ENCODE measurements at places on chromosomes 3 and 15. TPM values are rescaled to one million over a fixed set of nuclear protein-coding genes. Genes with fewer than 3 reads are reported as not detected.

Gene NAA80
- 24.0 TPM for polyA plus RNA-seq

Gene KLF15
- polyA plus RNA-seq, result 3.2 TPM

DNA sequence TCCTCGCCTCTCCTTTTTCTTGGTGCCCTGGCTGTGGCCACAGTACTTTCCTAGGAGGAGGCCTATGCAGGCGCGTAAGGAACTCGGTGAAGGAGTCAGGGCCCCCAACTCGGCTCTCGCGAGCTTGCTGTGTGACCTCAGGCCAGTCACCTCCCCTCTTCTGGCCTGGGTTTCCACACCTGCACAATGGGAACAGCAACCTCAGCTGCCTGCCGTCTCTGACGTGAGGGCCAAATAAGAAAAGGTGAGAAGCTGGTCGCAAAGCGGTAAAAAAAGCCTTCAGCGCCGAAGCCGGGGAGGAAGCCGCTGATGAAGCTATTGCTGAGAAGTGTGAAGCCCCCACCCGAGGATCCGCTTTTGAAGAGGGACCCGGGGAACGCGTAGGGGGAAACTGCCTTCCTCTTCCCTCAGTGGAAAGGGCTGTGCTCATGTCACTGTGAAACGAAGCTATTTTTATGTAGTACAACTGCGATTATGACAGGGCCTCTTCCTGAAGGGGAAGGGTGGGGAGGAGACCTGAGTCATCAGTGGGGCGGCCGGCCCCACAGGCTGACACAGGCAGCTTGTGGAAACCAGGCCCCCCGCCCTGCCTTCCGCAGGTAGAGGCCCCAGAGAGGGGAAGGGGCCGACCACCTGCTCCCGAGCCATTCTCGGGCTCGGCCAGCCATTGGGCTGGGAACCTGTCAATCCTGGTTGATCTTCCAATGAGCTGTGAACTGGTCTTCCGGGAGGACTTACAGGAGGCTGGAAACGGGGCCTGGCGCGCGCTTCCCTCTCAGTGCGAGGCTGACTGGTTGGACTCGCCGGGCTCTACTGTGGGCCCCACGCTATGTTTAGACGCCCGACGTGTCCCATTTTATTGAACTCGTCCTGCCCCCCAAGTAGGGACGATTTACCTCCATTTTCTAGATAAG lies 18.0 kb upstream of the ANKDD1A start:
- H3K27ac ChIP-seq, result peak overlapping the region; percentile 78
- peaks cover 26% of the 10 kb centered on the region for H3K4me1 ChIP-seq
- H3K36me3 ChIP-seq, result no peaks in the 10 kb centered on the region

Gene AGBL1
- polyA plus RNA-seq, result not detected

- no peak overlapping the region for H3K4me3 ChIP-seq
- no peaks in the 10 kb centered on the region for H3K36me3 ChIP-seq
- H3K27me3 ChIP-seq, result no peaks in the 10 kb centered on the region
- peaks cover 30% of the 10 kb centered on the region for H3K4me1 ChIP-seq
- DNase-seq, result no peak
Observed at GRCh38 chr3:9914559-9915253, 2.2 kb upstream of the IL17RC start.

- DNase-seq, result no peak
- no peaks in the 10 kb centered on the region for H3K4me1 ChIP-seq
- H3K27ac ChIP-seq, result no peak overlapping the region
- H3K4me3 ChIP-seq, result no peak overlapping the region
- H3K36me3 ChIP-seq, result no peaks in the 10 kb centered on the region
Observed at GRCh38 chr3:94402126-94402525, 339.3 kb downstream of the NSUN3 start.

Gene NME9
- 0.05 TPM for polyA plus RNA-seq

Gene BOC
- polyA plus RNA-seq, result not detected

DNA sequence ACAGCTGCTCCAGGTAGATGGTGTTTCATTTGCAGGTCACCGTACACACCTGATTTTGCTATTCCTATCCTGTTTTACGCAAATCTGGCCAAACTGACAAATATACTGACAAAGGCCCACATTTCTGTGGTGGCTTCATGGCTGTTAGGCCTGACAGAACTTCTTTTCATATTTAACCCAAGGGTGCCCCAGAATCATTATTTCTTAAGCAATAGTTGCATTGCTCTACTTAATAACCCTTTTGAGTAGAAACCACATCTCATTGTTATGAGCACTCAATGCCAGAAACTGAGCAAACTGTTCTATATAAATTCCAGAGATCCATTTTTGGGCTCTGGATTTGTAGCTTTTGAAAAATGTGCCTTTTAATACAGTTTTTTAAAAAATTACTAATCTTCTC lies 19.4 kb downstream of the ASTE1 start:
- no peak overlapping the region for H3K27ac ChIP-seq
- no peaks in the 10 kb centered on the region for H3K4me1 ChIP-seq
- H3K4me3 ChIP-seq, result no peak overlapping the region

- H3K27me3 ChIP-seq, result no peaks in the 10 kb centered on the region
- H3K36me3 ChIP-seq, result no peaks in the 10 kb centered on the region
- DNase-seq, result no peak
- no peak overlapping the region for H3K4me3 ChIP-seq
- no peak overlapping the region for H3K27ac ChIP-seq
Observed at GRCh38 chr3:56884387-56884786, 82.6 kb upstream of the ARHGEF3 start.

DNA sequence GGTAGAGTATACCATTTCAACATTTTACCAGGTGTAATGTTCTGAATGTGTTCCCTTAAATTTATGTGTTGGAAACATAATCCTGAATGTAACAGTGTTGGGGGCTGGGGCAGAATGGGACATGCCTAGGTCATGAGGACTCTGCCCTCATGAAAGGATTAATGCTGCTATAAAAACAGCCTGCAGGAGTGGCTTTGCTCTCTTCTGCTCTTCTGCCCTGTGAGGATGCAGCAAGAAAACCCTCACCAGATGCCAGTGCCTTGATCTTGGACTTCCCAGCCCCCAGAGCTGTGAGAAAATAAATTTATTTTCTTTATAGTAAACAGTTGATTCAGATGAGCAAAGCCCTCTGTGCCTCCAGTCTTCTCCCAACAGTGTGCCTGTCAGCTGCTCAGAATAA lies 326.0 kb upstream of the ONECUT1 start:
- no peaks in the 10 kb centered on the region for H3K4me1 ChIP-seq
- no peak overlapping the region for H3K4me3 ChIP-seq
- H3K36me3 ChIP-seq, result no peaks in the 10 kb centered on the region

GRCh38 chr3:62371720-62372591 lies 1.4 kb downstream of the FEZF2 start:
- DNase-seq, result no peak
- peaks cover 54% of the 10 kb centered on the region for H3K27me3 ChIP-seq
- H3K4me1 ChIP-seq, result no peaks in the 10 kb centered on the region
- H3K4me3 ChIP-seq, result no peak overlapping the region
- no peak overlapping the region for H3K27ac ChIP-seq
- no peaks in the 10 kb centered on the region for H3K36me3 ChIP-seq

GRCh38 chr3:187802928-187803259 lies 57.6 kb upstream of the BCL6 start:
- peaks cover 33% of the 10 kb centered on the region for H3K27me3 ChIP-seq
- no peaks in the 10 kb centered on the region for H3K4me1 ChIP-seq
- DNase-seq, result no peak

DNA sequence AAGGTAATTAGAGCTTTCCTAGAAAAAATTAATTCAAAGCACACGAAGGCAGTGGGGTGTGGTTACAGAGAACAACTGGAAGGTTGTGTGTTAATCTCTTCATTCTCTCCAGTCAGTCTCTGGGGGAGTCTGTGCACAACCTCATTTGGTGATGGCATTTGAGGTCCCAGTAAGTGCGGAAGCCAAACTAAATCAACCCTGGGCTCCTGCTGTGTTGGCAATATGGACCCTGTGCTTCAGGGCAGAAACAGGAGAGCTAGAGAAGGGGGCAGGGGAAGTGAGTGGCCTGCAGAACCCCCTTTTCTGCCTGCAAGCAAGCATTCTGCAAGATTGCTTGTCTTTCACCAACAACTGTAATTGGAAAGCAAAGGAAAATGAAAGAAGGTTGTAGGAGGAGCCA lies 195.9 kb upstream of the ST8SIA2 start:
- no peak overlapping the region for H3K4me3 ChIP-seq
- no peaks in the 10 kb centered on the region for H3K4me1 ChIP-seq
- DNase-seq, result no peak
- H3K27ac ChIP-seq, result no peak overlapping the region

DNA sequence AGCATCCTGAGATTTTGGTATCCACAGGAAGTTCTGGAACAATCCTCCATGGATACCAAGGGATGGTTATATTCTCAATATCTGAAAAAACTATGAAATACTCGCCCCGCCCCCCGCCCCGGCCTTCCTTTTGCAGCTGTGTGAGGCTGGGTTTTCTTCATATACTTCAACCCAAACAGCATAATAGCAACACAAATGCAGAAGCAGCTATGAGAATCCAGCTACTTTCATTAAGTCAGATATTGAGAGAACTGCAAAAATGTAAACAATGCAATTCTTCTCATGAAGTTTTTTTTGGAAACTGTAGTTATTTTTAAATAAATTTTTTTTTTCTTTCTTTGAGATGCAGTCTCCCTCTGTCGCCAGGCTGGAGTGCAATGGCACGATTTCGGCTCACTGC lies 10.9 kb upstream of the IDH2 start:
- DNase-seq, result no peak
- H3K4me3 ChIP-seq, result no peak overlapping the region
- no peak overlapping the region for H3K27ac ChIP-seq

Gene FAM81A
- not detected for polyA plus RNA-seq

DNA sequence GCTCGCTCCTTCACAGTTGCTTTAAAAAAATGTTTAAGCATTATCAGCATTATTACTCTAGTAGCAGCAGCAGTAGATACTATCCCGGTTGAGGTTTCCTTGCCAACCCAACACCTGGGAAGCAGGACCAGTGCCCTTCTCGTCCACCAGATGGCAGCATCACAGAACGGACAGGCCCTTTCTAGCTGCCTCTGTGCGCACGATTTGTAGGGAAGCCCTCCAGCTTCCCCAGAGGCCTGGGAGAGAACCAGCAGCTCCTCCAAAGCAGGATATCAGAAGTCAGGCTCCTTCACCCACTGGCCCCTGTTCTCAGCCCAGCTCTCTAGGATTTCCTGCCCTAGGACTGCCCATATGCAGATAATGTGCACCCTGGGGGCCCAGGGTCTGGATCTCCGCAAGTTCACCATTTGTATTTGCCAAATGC lies 16.8 kb upstream of the ESYT3 start:
- DNase-seq, result peak; percentile 67
- no peak overlapping the region for H3K4me3 ChIP-seq
- H3K4me1 ChIP-seq, result no peaks in the 10 kb centered on the region
- no peaks in the 10 kb centered on the region for H3K36me3 ChIP-seq

Gene TM4SF1
- 0.08 TPM for polyA plus RNA-seq

- H3K4me1 ChIP-seq, result no peaks in the 10 kb centered on the region
- H3K27me3 ChIP-seq, result no peaks in the 10 kb centered on the region
- H3K36me3 ChIP-seq, result no peaks in the 10 kb centered on the region
- H3K27ac ChIP-seq, result no peak overlapping the region
- no peak overlapping the region for H3K4me3 ChIP-seq
- DNase-seq, result no peak
Observed at GRCh38 chr3:169348929-169349621, 314.4 kb downstream of the MECOM start.

GRCh38 chr15:90294601-90295269 lies 29.3 kb downstream of the NGRN start:
- H3K27me3 ChIP-seq, result no peaks in the 10 kb centered on the region
- no peaks in the 10 kb centered on the region for H3K36me3 ChIP-seq
- no peak for DNase-seq
- no peak overlapping the region for H3K27ac ChIP-seq
- peaks cover 27% of the 10 kb centered on the region for H3K4me1 ChIP-seq

- no peak overlapping the region for H3K4me3 ChIP-seq
- DNase-seq, result no peak
- no peaks in the 10 kb centered on the region for H3K4me1 ChIP-seq
- H3K27ac ChIP-seq, result no peak overlapping the region
- H3K36me3 ChIP-seq, result no peaks in the 10 kb centered on the region
- H3K27me3 ChIP-seq, result no peaks in the 10 kb centered on the region
Observed at GRCh38 chr15:25695875-25696760, 167.0 kb downstream of the ATP10A start.

GRCh38 chr3:186022931-186023330 lies 85.1 kb upstream of the TRA2B start:
- H3K4me1 ChIP-seq, result no peaks in the 10 kb centered on the region
- H3K27me3 ChIP-seq, result peaks cover 27% of the 10 kb centered on the region
- H3K27ac ChIP-seq, result no peak overlapping the region
- H3K36me3 ChIP-seq, result no peaks in the 10 kb centered on the region

- no peak overlapping the region for H3K4me3 ChIP-seq
- no peaks in the 10 kb centered on the region for H3K36me3 ChIP-seq
- no peaks in the 10 kb centered on the region for H3K4me1 ChIP-seq
- H3K27ac ChIP-seq, result no peak overlapping the region
- DNase-seq, result no peak
Observed at GRCh38 chr3:140449413-140450256, 228.2 kb upstream of the TRIM42 start.

Gene FGF7
- not detected for polyA plus RNA-seq

GRCh38 chr3:71050538-71051258 lies 532.8 kb downstream of the FOXP1 start:
- peaks cover 73% of the 10 kb centered on the region for H3K36me3 ChIP-seq
- no peak for DNase-seq
- no peaks in the 10 kb centered on the region for H3K27me3 ChIP-seq
- H3K4me3 ChIP-seq, result no peak overlapping the region
- no peaks in the 10 kb centered on the region for H3K4me1 ChIP-seq

- H3K4me1 ChIP-seq, result no peaks in the 10 kb centered on the region
- peaks cover 13% of the 10 kb centered on the region for H3K36me3 ChIP-seq
- no peak overlapping the region for H3K4me3 ChIP-seq
- H3K27me3 ChIP-seq, result no peaks in the 10 kb centered on the region
- DNase-seq, result no peak
Observed at GRCh38 chr3:94070341-94070911, 7.6 kb downstream of the NSUN3 start.

GRCh38 chr3:136817448-136817847 lies 1.5 kb upstream of the SLC35G2 start:
- no peak overlapping the region for H3K27ac ChIP-seq
- no peaks in the 10 kb centered on the region for H3K36me3 ChIP-seq
- no peaks in the 10 kb centered on the region for H3K27me3 ChIP-seq
- DNase-seq, result no peak
- peaks cover 17% of the 10 kb centered on the region for H3K4me1 ChIP-seq

Gene NGRN
- 64.5 TPM for polyA plus RNA-seq

- peaks cover 10% of the 10 kb centered on the region for H3K36me3 ChIP-seq
- H3K4me3 ChIP-seq, result peak within 1 kb of the TSS; percentile 67
- no peaks in the 10 kb centered on the region for H3K27me3 ChIP-seq
Observed at GRCh38 chr3:119240591-119241434, at the start of gene B4GALT4. B4GALT4 (minus strand) TSS chr3:119240878; CDS start chr3:119230099, 10,779 bp downstream.

- DNase-seq, result no peak
- no peak overlapping the region for H3K4me3 ChIP-seq
- H3K4me1 ChIP-seq, result no peaks in the 10 kb centered on the region
- H3K27ac ChIP-seq, result no peak overlapping the region
- H3K36me3 ChIP-seq, result no peaks in the 10 kb centered on the region
- no peaks in the 10 kb centered on the region for H3K27me3 ChIP-seq
Observed at GRCh38 chr3:104323226-104323625, 1043.5 kb upstream of the ALCAM start.

Data from K562 (cell line).